ENCODE measurements at places on chromosomes 7 and 10.

DNA sequence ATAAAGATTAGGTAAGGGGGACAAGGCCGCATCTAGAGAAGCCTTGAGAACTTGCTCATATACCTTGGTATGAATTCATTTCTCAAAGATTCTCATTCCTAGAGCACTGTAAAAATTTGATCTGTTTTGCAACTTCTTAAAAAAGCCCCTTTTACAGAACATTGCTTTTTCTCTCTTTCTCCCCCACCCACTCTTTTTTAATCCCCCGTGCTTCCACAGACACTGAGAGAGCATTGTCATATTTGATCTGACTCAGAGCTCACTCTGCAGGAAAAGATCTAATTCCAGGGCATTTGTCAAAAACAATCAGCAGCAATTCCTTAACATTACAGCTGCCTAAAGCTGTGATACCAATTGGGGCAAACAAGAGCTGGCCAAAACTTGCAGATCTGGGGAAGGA lies 92.0 kb downstream of the ARHGAP22 start:
- no peak for DNase-seq

GRCh38 chr10:89744026-89744425 lies 42.6 kb downstream of the KIF20B start:
- DNase-seq = no peak

GRCh38 chr7:34844936-34845665 lies 187.1 kb downstream of the NPSR1 start:
- no peak for DNase-seq

- DNase-seq = peak; percentile 14
These were observed 13.5 kb downstream of the SFMBT2 start for GRCh38 chr10:7397049-7398035.

DNA sequence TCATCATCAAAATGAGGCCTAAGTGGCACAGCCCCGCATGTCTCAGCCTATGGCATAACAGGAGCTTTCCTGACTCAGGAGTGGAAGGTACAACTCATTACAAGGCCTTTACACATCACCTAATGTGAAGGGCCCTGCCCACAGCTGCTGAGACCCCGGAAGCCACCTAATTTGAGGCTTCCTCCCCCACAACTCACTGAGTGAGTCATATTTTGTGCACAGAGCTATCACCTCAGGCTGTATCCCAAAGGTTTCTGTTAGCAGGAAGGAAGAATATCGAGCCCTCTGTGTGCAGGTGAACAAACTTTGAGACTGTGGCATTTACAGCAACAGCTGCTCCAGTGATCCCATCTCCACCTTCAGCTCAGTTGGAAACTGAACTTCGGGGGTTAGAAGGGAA lies 20.6 kb downstream of the HTR5A start:
- DNase-seq = no peak

DNA sequence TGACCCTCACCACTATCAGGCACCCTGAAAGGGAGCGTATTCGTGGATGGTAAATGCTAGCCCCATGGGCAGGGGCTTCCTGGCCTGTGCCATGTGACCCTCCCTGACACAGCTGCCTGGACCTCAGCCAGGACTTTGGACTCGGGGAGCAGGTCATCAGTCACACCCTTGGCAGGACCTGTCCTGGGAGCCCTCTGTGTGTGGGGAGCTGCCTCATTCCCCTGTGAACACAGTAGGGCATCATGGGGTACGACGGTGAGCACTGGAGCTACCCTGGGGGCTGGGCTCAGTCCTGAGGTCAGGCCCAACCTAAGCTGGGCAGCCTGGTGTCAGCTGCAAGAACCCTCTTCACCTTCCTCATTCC lies 129.3 kb upstream of the FAM20C start:
- DNase-seq = no peak

DNA sequence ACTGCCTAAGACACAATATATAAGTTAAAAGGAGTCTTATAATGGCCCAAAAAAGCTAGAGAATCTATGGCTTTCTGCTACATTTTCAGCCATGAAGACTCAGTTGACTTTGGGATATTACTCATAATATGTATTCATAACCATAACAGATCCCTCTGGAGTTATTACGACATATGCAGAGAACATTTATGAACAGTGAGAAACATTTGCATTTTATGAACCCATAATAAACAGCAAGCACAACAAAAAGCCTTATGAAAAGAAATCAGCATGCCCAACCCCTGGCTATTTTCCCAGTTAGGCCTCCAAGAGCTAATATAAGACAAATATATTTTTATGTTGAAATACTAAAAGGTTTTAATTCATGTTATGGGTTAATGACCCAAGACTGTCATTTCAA lies 52.4 kb downstream of the ARMH3 start:
- no peak for DNase-seq

DNA sequence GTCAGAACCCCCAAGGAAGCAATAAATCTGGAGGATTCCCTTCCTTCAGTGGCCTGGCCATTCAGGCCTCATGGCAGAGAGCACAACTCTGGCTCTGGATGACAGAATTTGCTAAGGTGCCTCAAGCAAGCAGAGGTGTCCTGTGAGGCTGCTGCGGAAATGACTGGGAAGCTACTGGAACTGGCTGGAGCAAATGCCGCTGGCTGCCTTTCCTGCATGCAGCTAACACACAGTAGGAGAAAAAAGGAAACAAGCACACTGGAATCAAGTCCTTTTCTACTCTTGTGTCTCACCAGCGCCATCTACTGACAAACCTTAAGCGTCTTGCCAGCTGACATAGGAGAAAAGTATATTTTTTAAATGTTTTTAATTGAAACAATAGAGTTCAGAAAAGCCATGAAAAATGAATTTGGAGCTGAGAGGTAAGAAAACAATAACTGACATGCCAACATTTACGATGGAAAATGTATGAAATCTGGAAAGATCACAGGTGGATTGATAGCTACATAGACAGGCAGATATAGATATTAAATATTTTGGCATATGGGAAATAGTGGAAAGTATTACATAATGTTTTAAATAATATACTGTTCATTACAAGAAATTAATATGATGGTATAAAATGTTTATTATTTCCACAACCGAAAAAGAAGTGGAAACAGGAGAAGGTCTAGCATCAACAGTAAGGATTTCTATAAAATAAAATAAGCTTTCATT lies 951.6 kb downstream of the ANKRD7 start:
- DNase-seq = peak; percentile 73

DNA sequence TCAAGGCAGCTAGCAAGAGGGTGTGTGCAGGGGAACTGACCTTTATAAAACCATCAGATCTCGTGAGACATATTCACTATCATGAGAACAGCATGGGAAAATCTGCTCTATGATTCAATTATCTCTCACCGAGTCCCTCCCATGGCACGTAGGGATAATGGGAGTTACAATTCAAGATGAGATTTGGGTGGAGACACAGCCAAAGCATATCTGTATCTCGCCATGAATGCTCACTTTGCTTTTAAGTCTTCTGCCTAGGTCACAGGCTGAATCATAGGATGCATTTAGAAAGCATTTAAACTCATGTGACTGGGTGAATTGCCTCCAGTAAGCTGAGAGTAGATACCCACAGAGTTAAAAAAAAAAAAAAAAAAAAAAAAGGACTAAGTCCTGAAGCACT lies 220.0 kb downstream of the AGMO start:
- DNase-seq = no peak

DNA sequence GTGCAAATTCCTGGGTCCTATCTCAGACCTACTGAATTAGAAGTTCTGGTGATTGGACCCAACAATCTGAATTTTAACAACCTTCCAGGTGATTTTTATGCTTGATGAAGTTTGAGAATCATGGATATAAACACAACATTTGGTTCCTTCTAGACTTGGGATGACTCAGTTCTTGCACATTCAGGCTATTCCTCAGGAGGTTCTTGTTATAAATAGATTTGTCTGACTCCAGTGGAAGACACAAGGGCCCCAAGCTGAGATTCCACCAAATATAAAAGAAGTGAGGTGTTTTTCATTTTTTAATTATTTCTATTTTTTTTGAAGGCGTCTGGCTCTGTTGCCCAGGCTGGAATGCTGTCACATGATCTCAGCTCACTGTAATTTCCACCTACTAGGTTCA lies 9.4 kb upstream of the TAS2R16 start:
- no peak for DNase-seq

- DNase-seq = no peak
These were observed 9.1 kb downstream of the ADCY1 start for GRCh38 chr7:45583296-45583695.

DNA sequence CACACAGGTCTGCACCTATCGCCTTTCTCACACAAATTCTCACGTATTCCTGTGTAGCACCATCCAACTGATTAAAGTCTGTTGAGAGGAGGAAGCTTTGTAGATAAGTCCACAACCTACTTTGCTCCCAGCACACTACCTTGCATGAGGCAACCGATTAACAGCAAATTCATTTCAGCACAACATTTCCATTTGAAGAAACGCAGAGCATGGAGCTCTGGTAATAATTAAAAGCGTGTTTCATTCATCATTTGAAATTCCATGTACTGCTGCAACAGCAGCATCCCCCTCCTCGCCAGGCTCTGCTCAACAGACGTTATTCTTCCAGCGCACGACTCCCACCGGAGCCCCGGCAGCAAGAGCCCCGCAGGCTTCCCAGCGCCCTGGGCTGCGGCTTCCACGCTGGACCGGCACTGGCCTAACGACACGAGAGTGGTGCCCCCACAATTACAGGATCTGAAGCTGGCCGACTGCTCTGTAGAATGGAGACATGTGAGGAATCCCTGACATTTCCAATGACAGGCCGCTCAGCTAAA lies 118.8 kb downstream of the DIP2C start:
- no peak for DNase-seq

- DNase-seq = no peak
These were observed at the start of gene GIMAP8 for GRCh38 chr7:150450491-150451001. GIMAP8 (plus strand) TSS chr7:150450630; CDS start chr7:150466699, 16,069 bp downstream.

GRCh38 chr7:80816806-80817205 lies 102.0 kb downstream of the SEMA3C start:
- DNase-seq = no peak

- DNase-seq = no peak
These were observed 388 bp downstream of the ECD start for GRCh38 chr10:73167458-73167782.

DNA sequence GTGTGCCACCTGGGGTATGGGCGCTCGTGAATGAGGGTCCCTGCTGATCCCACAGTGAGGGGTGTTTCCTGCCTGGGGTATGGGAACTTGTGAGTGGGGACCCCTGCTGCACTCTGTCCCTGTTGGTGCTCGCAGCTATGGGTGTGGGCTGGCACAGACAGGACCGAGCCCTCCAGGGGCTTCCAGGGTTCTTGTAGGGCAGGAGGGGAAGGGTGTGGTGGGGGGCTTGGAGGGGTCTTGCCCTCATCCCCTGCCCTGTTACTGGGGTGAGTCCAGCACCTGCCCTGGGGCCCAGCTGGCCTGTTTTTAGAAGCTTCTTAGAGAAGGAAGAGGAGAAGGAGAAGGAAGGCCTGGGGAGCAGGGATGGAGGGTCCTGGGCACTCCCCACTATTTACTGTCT lies 377.0 kb upstream of the NUPR2 start:
- DNase-seq = no peak

DNA sequence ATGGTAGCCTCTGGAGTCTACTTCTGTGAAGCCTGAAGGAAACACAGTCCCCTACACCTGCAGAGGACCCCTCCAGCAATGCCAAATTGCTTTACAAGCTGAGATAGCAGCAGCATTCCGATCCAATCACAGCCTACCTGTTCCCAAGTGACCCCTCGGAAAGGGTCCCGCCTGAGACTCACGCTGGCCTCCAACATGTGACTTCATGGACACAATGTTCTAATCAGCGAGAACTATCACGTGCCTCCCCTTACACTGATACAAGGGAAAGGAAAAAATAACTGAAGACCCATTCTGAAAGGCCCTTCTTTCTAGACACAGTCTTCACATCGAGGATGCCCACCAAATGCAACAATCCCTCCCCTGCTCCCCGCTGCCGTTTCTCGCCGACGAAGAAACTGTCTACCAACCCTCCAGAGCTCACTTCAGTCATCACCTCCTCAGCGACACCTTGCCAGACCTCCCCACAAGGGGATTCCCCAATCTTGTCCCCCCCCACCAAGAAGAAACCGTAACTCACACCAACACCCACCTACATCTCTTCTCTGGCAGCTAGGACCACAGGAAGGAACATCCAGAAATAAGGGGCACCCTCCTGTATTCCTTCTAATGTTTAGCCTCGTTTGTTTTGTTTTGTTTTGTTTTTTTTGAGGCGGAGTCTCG lies 1.8 kb downstream of the SNX8 start:
- DNase-seq = no peak

GRCh38 chr7:90605055-90605454 lies 8.9 kb downstream of the CDK14 start:
- no peak for DNase-seq

GRCh38 chr7:70349031-70349430 lies 750.8 kb downstream of the AUTS2 start:
- DNase-seq = no peak

GRCh38 chr7:141739250-141739649 lies 1.1 kb downstream of the SSBP1 start:
- DNase-seq = no peak

DNA sequence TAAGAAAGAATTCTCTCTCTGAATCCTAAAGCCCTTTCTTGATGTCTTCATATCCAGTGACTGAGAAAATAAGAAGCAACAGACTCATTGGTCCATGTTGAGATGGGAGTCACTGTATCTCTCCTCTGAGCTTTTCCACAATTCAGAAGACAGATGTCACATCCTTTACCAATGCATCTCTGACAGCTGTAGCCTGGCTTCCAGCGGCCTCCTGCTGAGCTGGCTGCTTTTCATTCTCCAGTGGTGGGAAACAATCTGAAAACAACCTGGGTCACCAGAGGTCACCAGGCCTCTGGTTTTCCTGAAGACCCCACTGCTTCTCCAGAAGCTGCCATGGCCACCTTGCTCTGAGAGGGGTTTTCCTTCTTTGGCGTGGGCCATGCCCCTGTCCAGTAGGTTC lies 18.3 kb upstream of the RPA3 start:
- DNase-seq = no peak

- DNase-seq = no peak
These were observed 615.1 kb downstream of the SUGCT start for GRCh38 chr7:40749877-40750276.

DNA sequence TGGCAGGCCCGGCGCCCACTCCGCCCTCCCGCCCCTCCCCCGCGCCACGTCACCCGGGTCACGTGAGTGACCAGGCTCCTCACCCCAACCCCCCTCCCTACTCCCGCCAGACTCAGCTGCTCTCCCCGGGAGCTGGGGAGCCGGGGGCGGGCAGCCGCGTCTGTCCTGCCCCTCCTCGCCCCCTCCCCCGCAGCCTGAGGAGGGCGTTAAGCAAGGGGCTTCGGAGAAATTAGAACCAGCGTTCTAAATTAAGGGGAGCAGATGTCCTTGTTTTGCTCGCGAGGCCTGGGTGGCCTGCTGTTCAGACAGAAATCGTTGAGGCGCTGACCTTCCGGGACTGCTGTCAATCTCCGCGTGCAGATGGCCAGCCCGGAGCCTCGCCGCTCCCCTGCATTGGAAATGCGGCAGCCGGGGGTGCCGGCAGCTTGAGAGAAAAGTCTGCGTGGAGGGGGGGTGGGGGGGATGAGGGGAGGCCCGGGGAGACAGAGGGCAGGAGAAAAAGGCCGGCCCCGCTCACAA lies 102.2 kb upstream of the ZNF438 start:
- DNase-seq = peak; percentile 36

GRCh38 chr10:88408096-88408495 lies 175.0 kb downstream of the RNLS start:
- no peak for DNase-seq
